Activated CD4-positive, alpha-beta T cell treated with anti-CD3 and anti-CD28 coated beads, Interleukin-2, amount 10 ng/mL, durations not matched to agents 24 days and 14 days (primary cell): ENCODE measurements at places on chromosomes 5 and 9. TPM values are rescaled to one million over a fixed set of nuclear protein-coding genes. Genes with fewer than 3 reads are reported as not detected.

Gene CARTPT
- total RNA-seq = not detected in 2 replicates

Gene SCGB3A2
- total RNA-seq = not detected in 2 replicates

Gene GRIA1
- not detected in 2 replicates for total RNA-seq

Gene CDX1
- not detected in 2 replicates for total RNA-seq

Gene RETREG1
- total RNA-seq = 21.1 and 21.5 TPM in 2 replicates

Gene SMIM33
- total RNA-seq = 0.37 and 0.38 TPM in 2 replicates

Gene PKD2L2
- total RNA-seq = not detected in 2 replicates

Gene SLC23A1
- 1.8 and 2.1 TPM in 2 replicates for total RNA-seq
